AG09319 (cell line): ENCODE measurements at places on chromosomes 4 and X.

DNA sequence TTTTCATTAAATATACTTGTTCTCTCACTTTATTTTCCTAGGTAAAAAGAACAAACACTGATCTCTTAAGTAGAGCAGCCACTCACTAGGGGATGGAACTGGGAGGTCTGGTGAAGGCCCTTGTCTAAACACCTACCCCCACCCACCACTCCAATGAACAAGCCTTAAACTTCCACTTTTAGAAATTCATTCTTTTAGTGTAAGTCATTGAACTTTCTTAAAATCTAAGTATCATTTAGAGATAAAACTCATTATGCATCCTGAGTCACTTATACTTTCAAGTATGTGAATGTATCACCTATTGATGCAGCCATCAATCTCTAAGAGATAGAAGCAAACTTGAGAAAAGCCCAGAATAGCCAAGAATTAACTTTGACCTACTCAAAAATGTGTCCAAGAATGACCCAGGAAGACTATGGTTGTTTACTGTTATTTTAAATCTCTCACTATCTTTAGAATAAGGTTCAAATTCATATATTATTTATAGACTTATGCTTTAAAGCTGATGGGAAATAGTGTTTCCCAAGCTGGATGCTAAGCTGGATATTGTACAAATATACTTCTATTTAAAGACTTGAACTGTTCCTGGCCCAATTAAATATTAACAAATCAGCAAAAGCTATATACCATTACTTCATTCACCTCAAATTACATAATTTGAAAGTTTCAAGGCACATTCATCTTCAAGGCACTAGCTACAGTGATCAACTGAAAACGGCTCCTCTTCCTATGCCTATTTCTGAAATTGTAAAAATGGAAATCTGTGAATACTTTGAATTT lies 49.5 kb downstream of the CAMK2D start:
- DNase-seq, result no peak

DNA sequence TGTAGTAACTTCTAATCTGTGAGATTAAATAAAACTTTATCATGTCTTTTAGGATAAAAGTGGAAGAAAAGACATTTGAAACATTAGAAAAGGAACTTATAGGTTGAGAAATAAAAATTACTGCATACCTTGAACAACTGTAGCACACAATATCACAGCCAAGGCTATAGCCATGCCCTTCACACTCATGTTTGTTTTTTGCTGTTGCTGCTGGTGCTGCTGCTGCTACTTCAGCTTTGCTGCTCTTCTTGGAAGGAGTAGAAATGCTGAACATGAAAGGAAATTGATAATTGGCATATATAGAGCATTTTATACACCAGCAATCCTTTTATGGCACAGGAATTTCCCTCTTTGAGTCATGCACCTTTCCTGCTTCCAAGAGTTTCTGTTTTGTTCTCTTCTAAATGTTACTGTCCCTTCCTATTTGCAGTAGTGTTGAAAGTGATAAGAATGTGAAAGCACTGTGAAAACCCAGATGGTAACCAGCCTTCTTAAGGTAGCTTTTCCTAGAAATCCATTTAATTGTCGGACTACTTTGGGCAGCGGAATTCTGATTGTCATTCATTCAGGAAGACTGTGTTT lies at the start of gene CXCL11:
TSS of gene CXCL11 (minus strand) at position 272 of the 582 bp plus-strand sequence. CDS start at position 189, 83 bp downstream.
- no peak for DNase-seq

DNA sequence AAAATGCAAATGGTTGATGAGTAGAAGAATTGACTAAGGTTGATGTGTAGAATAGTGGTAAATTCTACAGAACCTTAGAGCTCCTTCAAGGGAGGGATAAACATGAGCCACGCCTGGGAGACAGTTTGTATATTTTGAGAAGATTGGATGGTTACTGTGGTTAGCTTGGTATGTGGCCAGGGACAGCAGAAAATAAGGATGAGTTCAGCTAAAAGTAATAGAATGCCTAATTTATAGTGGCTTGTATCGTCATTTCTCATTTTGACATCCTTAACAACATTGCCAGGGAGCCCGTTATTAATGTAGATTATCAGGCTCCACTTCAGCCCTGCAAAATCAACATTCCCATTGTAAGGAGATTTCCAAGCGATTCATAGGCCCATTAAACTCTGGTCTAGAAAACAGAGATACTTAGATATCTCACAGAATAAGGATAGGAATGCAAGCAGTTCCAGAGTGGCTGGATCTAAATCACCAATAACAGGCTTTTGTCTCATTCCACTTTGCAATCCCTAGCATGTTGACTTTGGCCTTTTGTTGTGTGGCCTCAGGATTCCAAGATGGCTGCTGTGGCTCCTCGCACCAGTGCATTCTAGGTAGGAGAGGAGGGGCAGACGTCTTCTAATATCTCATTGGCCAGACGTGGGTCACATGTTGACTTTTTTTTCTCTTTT lies 6.4 kb upstream of the PTTG2 start:
- DNase-seq, result no peak

DNA sequence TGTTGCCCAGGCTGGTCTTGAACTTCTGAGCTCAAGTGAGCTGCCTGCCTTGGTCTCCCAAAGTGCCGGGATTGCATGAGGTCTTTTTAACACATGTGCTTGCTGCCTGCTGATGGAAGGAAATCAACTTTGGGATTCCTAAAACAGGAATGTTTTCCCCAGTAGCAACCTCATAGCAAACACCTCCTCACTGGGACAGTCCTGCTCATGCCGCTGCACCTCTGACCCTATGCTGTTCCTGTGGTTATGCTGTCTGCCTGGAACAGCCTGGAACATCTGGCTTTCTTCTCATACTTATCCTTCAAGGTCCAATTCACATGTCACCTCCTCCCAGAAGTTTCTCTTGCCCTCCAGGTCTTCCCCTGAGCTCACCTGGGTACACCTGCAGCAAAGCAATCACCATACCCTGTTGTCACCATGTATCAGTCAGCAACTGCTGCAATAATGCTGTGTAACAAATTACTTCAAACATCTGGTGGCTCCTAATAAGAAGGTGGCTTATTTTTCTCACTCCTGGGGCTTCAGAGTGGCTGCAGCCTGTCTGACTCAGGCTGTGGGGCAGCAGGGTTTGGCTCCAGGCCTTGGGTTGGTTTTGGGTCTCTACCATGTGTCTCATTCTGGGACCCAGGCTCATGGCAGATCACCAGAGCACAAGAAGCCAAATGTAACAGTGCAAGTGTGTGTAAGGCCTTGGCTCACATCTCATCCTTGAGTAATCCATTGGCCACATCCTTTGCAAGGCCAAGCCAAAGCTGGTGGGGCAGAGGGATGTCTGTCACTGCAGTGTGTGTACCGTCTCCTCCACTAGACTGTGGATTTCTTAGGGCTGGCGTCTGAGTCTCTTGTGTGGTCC lies 59.4 kb upstream of the SORCS2 start:
- peak; percentile 12 for DNase-seq

GRCh38 chrX:132775263-132775823 lies 183.1 kb downstream of the HS6ST2 start:
- no peak for DNase-seq

GRCh38 chrX:154000051-154000450 lies 19.7 kb downstream of the IRAK1 start:
- DNase-seq, result no peak

DNA sequence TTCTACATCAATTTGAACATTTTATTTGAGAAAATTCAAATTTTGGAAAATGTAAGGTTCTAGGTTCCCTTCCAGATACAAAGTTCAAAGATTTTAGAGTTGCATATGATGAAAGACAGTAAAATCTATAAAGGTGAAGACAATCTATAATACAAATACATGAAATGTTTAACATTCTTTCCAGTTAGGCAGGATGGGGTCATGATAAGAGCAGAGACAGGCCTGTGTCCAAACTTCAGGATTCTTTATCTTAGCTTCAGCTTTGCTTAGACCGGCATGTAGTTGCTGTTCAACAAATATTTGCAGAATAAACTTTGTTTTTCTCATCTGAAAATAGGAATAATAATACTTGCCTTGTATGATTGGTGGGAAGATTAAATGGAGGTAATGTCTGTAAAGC lies 4.5 kb upstream of the RPS6KA3 start:
- no peak for DNase-seq

- DNase-seq, result no peak
Measured at GRCh38 chr4:7427361-7427760, 7.4 kb downstream of the PSAPL1 start.

DNA sequence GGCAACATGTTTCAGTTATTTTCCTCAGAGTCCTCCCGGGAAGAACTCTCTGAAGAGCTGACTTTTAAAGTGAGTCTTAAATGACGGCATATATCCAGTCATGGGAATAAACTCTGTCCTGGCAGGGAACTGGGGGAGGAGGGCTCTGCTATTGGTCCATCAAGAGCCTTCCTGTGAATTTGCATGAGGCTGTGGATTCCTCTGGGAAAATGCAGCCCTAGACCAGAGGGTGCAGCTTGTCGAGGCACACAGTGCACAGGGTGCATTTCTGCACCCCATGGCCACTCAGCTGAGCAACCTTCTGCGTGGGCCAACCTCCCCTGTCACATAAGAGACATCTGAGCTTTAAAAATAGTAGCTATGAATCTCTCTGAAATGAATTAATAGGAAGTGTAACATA lies 360.0 kb downstream of the GALNTL6 start:
- no peak for DNase-seq

GRCh38 chr4:67201334-67201733 lies 344.0 kb downstream of the CENPC start:
- no peak for DNase-seq

- no peak for DNase-seq
Measured at GRCh38 chr4:89898304-89898716, 3.7 kb downstream of the MMRN1 start.

DNA sequence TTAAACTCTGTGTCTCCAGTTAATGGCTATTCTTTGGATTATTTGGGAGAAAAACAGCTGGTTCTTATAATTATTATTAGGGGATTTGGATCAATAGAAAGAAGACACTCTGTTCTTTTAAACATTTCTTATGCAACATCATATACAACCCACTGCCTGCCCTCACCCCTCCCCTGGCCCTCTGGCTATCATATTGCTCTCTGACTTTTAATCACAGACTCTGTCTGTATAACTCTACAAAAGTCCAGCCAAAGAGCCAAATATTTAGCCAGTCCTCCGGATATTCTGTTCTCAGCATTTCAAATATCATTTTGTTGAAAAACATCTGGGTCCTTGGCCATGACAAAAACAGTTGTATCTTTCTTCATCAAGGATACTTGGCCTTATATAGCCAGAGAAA lies 19.0 kb upstream of the PACRGL start:
- DNase-seq, result no peak

GRCh38 chr4:185096032-185096653 lies 46.9 kb upstream of the SLC25A4 start:
- DNase-seq, result peak; percentile 7

DNA sequence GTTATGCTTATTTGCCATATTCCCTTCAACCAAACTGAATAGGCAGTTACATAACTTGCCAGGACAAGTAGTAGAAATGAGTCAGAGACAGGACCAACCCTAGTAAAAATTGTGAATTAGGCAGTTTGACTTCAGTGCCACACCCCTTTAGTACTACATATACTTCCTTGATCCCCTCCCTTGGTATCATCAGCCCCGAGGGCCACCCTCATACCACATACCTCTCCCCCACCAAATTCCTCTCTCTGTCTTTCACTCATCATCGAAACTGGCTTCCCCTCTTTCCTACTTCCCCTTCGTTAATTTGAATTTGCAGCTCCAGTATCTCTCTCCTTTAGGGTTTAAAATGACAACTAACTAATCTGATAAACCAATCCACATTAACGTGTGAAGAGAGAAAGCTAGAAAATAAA lies 7.9 kb upstream of the PTPN13 start:
- DNase-seq, result no peak

- no peak for DNase-seq
Measured at GRCh38 chr4:39655211-39655610, 16.5 kb upstream of the SMIM14 start.

GRCh38 chrX:29762006-29762405 lies 453.4 kb upstream of the MAGEB2 start:
- DNase-seq, result no peak

- peak; percentile 46 for DNase-seq
Measured at GRCh38 chr4:1130316-1131186, 17.2 kb upstream of the RNF212 start.

DNA sequence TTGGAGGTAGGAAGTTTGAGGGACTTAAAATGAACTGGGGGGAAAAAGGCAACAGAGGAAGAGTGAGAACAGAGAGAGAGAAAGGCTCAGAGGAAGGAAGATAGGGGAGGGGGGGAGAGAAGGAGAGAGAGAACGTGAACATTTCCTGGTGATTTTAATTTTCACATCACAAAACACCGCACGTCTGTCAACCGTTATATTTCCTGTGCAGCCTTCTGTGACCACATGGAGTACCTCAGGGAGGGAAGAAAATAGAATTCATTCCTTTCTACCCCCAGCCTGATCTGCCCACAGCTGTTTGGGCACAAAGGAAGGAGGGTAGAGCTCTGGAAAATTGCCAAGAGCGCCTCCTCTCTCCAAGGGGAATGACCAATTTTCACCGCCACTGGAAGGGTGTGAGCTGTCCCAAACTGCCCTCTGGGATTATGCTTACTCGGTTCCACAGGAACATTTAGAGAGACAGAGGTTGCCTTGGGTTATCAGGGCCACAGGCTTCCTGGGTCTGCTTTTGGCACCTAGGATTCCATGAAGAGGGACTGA lies 135.7 kb upstream of the MAMLD1 start:
- DNase-seq, result no peak

GRCh38 chr4:35933901-35934300 lies 310.4 kb downstream of the ARAP2 start:
- DNase-seq, result no peak

- no peak for DNase-seq
Measured at GRCh38 chr4:98519268-98519977, 139.0 kb downstream of the TSPAN5 start.

DNA sequence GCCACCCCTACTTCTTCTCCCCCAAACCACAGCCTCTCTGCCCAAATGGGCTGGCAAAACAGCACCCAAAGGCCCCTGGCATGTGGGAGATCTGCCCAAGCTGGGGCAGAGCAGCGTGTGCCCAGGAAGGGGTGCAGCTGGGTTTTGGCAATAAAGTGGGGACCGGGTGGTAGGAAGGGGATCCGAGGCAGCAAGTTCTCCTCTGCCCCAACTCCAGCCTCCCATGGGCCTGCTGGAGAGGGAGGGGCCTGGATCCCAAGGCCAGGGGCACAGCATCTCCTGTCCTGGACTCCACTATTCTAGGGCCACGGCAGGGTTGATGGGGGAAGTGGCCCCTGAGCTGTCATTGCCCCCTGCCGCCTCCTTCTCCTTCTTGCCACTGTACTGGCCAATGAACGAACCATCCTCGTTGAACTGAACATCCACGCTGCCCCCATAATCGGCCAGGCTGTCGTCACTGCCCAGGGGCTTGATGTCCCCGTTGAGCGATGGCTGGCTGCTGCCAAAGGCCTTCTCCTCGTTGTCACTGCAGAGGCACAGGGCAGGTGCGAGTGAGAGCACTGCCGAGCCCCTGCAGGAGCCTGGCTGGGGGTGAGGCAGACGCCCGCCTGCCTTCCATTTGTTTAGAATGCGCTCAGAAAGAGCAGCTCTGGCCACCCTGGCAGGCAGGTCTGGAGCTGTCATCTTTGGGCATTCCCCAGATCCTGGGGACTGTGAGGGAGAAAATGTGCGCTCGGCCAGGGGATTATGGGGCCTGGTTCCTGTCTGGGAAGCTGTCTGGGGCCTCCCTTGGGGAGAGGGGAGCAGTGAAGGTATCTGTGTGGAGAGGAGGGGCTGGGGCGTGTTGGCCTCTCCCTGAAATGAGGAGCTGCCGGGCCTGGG lies 23.4 kb downstream of the L1CAM start:
- DNase-seq, result no peak

GRCh38 chr4:168555437-168555836 lies 58.6 kb downstream of the PALLD start:
- no peak for DNase-seq

GRCh38 chr4:106338671-106339070 lies 22.3 kb downstream of the AIMP1 start:
- no peak for DNase-seq

GRCh38 chrX:42094218-42094617 lies 170.9 kb upstream of the CASK start:
- DNase-seq, result no peak
